ENCODE measurements at places on chromosomes 6 and 20.

DNA sequence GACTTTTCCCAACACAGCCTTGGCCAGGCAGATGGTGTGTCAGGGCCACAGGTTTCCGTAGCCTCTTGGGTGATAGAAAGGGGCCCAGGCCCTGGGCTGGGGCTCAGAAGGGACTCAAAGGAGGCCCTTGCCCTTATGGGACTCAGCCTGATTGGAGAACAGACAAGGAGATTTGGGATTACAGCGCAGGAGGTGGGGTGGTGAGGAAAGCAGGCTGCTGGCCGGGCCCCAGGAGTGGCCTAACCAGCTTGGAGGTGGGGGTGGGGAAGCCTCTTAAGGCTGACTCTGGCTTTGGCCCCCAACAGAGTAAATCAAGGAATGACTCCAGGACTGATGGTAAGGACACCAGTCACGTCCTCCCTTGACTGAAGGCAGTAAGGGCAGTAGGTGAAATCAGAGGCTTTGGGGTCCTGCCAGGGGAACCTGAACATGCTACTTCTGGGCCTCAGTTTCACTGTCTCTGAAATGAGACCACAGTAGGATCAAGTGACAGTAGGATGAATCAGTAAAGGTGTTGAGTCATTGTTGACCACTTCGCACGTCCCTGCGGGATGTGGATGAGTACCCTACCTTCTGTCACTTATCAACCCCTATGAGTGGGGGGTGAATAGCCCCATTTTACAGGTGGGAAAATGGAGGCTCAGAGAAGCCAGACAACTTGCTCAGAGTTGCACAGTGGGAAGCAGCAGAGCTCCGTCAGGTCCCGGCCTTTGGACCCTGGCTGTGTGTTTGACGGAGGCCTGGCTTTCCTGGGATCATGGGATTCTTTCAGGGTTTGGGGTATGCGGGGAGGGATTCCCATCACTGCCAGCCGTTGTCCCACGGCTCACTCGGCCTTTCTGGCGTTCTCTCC, 4.5 kb downstream of the SNAI1 start:
- DNase-seq, result no peak

DNA sequence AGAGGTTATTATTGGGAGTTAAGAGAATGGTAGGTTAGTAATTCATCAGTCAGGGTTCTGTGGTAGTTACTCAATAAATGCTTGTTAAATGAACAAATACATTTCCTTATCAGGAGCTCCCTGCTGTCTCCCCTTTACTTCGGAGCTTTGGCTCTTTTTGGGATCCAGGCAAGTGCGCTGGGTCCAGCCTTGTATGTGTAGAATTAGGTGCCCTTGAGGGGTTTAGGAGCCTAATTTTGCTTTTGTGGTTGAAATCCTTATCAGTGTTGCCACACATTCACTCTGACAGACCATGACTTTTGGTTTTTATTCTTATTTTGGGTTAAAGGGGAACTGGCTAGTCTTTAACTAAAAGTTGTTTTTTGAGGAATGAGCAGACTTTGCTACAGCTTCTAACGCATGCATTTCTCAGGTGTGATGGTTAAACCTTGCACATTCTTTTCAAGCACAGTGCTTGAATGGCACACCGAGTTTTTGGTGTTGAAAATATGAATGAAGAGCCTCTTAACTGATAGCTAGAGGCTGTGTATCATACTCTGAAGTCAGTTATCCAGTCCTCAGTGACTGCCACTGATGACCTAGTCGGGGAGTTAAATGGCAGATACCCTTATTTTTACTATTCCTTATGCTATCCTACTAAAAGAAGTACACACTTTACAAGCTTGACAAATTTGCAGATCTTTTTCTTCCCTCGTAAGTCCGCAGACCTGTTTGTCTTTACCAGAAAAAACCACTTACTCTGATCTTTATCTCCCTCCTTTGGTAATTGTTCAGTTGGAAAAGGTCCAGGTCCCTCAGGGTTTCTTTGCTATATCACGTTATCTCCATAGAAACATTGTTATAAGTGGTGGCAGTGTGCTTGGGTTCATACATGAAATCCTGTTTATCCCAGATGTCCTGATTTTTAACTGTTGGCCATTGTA, 50.7 kb upstream of the PLCG1 start:
- peak; percentile 95 for DNase-seq

- DNase-seq, result no peak
Observed at GRCh38 chr6:157585274-157586087, 204.5 kb downstream of the ZDHHC14 start.

GRCh38 chr20:32150291-32150848, 40.9 kb downstream of the TM9SF4 start:
- no peak for DNase-seq

DNA sequence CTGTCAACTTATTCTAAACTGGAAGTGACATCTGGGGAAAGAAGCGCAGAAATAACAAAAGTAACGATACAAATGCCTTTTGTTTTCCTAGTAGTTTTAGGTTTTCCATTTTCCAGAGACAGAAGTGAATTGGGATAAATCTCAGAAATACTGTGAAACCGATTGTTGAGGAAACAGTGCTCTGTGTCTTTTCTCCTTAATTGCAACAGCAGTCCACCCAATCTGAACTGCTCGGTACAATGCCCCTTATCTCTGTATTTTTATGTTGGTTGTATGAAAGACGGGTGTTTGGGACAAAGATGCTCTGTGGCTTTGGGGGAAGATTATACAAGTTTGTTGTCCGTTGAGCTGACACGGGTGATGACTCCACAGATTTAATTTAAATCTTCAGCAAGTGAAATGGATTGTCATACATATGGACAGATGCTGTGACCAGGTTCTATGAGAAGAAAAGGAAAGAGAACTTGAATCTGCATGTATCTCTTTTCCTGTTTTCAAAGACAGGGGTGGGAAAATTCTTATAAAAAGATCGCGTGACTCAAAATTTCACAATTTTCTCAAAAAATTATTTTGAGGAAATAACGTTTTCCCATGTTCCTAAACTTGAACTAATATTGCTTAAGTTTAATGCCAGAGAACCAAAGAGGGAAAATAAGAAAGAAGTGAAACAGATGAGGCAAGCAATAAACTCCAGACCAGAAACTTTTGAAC, 41.2 kb downstream of the SASH1 start:
- no peak for DNase-seq

DNA sequence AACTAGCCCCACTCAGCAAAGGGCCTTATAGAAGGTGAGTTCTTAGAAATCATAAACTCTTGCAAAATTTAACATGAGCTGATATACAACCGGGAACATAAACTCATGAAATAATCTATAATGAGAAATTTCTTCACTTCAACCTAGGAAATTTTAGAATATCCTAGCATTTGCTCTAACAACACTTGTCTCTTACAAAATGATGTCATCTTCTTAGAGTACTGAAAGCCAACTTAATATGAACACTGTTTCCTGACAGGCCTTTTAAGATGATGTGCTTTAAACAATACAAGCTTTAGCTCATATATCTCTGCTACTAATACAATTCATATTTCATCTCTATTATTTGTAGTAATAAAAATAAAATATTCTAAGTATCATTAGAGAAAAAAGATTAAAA, 932 bp downstream of the PACRG start:
- no peak for DNase-seq

DNA sequence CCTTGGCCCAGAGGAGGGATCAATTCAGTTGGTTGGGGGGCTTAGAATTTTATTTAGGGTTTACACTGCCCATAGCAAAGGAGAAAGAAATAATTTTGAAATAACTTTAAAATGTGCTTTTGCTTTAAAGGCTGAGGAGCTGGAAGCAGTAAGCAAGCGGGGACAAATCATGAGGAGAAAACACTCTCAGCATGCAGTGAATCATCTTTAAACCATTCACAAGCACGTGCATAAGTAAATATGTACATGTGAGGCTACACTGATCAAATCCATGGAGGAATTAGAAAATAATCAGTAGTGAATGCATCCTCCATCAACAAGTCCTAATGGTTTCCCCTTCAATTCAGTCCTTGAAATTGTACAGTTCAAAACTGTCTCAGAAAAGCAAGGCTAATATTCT, 181.0 kb downstream of the MTFR2 start:
- DNase-seq, result no peak

- no peak for DNase-seq
Observed at GRCh38 chr20:44900231-44900854, 9.5 kb upstream of the PABPC1L start.

GRCh38 chr6:45898941-45899682, 116.5 kb downstream of the CLIC5 start:
- DNase-seq, result peak; percentile 47

DNA sequence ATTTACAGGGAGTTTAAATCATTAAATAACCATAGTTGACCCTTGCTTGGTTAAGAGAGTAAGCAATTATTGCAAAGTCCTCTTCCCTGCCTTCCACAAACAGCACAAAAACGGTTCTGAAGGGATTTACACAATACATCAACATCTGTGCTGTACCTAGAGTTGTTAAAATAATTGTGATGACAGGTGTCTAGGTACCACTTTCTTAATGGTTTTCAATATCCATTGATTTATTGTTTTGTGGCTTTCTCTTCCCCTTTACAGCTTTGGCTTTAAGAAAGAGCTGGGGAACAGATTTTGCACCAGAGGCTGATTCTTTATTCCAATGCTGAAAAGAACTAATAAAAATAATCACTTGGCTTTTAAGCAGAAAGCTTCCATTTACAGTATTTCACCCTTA, 598 bp upstream of the SOX4 start:
- DNase-seq, result no peak

- DNase-seq, result no peak
Observed at GRCh38 chr6:19424853-19425252, 412.3 kb upstream of the ID4 start.

DNA sequence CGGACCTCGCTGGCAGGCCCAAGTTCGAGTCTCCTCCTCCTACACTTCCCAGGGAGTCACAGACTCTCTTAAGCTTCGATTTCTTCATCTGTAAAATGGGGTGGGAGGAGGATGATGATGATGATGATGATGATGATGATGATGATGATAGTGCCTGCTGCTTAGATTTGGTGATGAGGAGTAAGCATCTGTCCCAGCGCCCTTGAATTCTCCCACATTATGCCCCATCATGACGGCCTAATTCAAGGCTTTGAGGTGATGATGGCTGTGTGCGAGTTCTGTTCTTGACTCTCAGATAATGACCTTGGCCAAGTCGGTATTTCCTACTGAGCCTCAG, 487 bp upstream of the KIAA1755 start:
- no peak for DNase-seq

GRCh38 chr20:58478141-58478805, 36.9 kb downstream of the APCDD1L start:
- DNase-seq, result no peak

- DNase-seq, result no peak
Observed at GRCh38 chr6:146389740-146390139, 153.9 kb upstream of the RAB32 start.

- DNase-seq, result no peak
Observed at GRCh38 chr20:44830995-44831394, 20.6 kb upstream of the RIMS4 start.

DNA sequence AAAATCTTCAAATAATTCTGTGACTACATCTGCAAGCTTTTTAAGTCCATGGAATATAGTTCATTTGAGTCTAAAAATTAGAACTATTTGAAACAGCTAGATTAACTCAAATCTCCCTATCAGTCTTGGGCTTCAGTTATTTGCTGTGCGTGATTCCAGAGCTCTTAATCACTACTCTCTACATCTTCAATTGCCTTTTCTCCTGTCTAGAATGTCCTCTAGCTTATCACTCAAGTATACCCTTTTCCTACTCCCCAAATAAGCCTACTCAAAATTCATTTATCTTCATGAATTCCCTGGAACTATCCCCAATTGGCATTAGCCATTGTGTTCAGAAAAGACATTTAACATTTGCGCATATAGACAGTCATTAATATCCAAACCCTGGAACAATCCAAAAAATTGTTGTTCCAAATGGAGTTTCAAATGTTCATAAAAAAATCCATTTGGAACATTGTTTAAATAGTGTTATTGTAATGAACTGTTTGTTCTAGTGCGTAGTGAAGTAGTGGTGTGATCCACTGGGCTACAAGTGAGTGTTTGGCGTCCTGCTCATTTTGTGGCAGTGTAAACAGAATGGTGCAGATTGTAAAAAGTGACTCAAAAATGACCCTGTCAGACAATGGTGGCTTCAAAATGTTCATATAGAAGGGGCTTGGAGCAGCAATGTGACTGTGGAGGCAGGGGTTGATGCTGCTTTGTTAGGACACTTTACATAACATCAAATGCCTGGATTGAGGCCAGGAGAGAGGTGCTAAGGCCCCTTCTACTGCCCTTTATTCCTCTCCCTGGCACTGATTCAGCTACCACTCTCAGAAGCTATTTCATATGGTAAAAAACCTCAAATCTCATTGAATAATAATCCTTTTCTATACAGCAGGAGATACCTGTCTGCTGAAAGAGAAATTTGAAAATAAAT, 122.3 kb downstream of the KIF6 start:
- DNase-seq, result no peak

GRCh38 chr6:161031721-161032495, 40.3 kb downstream of the MAP3K4 start:
- no peak for DNase-seq

DNA sequence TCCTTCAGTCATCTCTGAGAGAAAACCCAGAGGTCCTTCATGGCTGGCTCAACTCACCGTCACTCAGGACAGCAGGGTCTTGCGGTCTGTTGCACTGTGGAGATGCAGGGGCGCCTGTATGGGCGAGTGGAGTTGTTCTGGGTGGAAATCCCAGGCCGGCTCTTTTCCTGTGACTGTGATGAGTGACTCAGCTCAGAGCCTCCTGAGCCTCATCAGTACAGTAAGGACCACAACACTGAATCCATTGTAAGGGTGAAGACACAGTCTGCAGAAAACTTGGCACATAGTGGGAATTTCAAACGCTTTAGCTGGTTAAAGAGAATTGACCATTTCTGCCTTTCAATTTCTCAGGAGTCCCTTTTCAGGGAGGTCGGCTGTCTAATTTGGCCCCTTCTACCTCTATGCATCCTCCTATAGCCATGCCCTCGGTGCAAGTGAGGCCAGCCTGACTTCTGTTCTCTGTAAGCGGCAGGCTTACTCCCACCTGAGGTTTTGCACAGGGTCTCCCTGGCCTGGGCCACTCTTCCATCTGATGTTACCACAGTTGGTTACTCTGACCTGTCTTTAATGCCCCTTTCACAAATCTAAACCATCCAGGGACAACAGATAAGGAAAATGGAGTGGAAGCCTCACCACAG, 35.5 kb upstream of the TBXT start:
- DNase-seq, result no peak

DNA sequence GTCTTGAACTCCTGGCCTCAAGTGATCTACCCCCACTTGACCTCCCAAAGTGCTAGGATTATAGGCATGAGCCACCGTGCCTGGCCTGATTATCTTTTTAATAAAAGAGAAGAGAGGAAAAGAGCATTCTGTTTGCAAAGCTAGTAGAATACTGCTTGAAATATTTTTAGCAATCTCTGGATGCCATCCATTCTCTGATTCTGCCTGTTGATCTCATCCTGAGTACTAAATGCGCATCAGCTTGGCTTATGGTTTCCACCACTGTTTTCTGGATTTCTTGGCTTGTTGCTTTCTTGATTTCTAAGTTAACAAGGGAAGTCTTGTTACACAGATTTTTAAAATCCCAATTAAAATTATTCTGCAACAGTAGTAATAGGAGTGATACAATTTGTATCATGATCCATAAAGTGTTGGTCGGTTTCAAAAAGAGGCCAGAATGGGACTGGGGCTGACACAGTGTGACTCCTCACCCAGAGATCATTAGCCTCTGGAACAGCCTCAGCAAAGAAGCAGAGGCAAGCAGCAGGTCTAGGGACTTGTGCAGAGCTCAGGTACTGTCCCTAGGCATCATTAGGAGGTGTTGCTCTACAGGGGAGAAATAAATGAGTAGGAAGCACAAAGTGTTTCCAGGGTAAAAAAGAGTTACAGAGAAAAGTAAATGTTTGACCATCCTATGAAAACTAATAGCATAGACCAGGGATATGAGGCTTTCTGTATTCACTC, 17.8 kb upstream of the SLC16A10 start:
- no peak for DNase-seq
